Vagina (tissue), 2 donors: ENCODE measurements at places on chromosomes 16 and 17. TPM values are rescaled to one million over a fixed set of nuclear protein-coding genes. Genes with fewer than 3 reads are reported as not detected.

Gene TEDC2
- 2.5 TPM for total RNA-seq

DNA sequence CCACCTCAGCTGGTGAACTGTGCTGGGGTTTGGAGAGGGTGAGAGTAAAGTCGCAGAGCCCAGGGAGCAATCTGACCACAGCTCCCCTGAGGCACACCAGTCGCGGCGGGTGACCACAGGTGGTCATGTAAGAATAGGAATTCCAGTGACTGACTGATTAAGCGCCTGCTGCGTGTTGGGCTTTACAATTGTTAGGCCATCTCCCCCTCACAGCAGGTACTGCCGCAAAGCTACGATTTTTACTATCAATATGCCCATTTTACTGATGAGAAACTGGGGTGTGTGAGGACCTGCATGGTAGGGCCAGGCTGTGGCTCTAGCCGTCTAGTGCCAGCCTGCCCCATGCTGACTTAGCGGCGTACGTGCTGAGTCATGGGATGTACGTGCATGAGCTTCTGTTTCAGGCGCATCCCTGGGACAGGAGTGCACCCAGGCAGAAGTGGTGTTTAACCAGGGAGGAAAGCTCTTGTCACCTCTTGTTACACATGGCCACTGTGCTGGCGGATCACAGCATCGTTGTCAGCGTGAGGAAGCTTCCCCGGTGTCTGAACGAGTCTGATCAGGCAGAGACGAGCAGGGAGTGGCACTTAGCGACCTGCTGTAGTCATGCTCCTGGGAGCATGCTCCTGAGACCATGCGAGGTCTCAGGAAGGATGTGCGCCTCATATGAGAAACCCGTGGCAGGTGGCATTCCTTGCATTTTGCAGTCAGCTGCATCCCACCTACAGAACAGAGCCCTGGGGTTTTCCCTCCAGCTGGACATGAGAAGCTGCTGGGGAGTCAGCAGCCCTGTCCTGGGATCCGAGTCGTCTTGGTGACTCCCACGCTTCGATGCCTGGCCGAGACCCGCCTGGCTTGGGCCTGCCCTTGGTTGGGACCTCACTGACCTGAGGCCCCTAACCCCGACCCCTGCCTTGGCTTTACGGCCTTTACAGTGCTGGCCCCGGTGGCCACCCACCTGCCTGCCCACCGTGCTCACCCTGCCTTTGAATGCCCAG lies 163.7 kb upstream of the CHMP6 start:
- no peak for DNase-seq

DNA sequence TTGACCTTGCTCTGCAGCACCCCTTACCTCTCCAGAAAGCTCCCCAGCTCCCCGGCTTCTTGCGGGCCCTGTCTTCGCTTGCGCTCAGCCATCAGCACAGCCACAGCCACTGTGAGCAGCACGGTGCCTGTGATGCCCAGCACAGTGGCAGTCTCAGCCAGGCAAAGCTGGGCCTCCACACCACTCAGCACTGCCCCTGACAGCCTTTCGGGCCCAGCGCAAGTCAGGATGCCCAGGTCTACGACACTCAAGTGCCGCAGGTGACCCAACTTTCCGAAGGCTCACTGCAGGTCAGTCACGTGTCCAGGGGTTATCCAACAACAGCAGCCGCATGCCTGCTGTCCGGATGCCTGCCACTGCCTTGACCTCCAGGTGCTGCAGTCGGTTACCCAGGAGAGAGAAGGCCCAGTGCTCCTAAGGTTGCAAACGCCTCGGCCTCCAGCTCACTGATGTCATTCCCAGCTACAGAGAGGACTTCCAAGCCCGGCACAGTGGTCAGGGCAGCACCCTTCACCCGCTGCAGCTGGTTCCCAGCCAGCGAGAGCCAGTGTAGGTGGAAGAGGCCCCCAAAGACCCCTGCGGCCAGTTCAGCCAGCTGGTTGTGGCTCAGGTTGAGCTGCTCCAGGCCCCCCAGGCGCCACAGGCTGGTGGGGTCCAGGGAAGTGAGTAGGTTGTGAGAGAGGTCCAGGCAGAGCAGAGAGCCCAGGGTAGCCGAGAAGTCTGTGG lies 8.9 kb upstream of the TMEM101 start:
- no peak for DNase-seq

DNA sequence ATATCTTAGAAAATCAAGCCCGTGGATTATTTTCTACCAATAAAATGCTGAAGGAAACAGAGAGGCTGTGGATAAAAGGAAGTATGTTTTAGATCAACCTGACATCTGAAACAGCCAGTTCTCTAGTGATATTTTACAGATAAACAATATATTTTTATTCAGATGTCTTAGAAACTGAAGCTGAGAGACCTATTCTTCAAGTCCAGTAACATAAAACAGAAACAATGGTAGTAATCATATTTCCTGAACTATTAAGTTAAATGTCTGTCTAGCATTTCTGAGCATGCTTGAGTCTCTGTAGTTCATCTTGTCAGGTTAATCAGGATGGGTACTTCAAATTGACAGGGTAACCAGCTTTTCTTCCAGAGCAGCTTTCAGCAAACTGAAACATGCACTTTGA lies 449.6 kb upstream of the TOM1L1 start:
- DNase-seq = no peak

DNA sequence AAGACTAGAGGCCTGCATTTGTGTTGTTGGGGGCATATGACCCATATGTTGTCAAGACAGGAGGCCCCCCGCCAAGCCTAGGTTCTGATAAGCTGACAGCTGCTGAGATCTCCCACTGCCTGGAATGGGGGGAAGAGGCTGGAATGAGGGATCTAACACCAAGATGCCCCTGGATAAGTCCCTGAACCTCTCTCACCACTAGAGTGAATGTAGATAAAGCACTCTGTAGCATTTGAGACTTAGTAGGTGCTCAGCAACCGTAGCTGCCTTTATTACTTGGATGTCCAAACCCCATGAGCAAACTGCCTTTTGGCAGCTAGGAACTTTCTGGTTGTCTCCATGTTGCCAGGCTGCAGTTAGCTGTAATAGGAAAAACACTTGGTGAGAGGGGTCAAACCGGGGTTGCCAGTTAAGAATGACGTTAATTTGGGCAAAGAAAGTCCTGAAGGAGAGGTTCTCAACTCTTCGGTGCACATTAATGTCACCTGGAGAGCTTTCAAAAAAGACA lies 4.4 kb upstream of the RASL10B start:
- no peak for DNase-seq

GRCh38 chr16:48498769-48499631 lies 111.0 kb downstream of the N4BP1 start:
- DNase-seq = no peak

- DNase-seq = no peak
Observed at GRCh38 chr17:62919388-62919787, 46.6 kb upstream of the TANC2 start.

Gene NPTX1
- 0.49 TPM for total RNA-seq

- no peak for DNase-seq
Observed at GRCh38 chr16:11306997-11307638, 26.0 kb upstream of the PRM1 start.

- DNase-seq = no peak
Observed at GRCh38 chr16:67860589-67861398, 12.1 kb upstream of the EDC4 start.

Gene BRIP1
- total RNA-seq = 0.98 TPM

- DNase-seq = no peak
Observed at GRCh38 chr16:58105631-58106030, 23.6 kb downstream of the CFAP20 start.

DNA sequence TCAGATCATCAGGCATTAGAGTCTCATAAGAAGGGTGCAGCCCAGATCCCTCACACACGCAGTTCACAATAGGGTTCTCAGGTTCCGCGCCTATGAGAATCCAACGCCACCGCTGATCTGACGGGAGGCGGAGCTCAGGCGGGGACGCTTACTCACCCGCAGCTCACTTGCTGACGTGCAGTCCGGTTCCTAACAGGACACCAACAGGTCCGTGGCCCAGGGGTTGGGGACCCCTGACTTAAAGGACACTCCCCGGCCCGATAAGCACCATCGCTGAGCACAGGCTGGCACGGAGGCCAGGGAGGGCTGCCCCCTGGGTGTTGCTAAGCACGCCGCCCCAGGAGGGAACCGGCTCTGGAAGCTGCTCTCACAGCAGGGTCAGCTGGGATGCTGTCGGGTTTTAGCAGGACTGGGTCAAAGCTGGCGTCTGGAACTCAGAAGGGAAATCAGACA lies 30.1 kb upstream of the BAHCC1 start:
- no peak for DNase-seq

Gene TAT
- total RNA-seq = not detected

DNA sequence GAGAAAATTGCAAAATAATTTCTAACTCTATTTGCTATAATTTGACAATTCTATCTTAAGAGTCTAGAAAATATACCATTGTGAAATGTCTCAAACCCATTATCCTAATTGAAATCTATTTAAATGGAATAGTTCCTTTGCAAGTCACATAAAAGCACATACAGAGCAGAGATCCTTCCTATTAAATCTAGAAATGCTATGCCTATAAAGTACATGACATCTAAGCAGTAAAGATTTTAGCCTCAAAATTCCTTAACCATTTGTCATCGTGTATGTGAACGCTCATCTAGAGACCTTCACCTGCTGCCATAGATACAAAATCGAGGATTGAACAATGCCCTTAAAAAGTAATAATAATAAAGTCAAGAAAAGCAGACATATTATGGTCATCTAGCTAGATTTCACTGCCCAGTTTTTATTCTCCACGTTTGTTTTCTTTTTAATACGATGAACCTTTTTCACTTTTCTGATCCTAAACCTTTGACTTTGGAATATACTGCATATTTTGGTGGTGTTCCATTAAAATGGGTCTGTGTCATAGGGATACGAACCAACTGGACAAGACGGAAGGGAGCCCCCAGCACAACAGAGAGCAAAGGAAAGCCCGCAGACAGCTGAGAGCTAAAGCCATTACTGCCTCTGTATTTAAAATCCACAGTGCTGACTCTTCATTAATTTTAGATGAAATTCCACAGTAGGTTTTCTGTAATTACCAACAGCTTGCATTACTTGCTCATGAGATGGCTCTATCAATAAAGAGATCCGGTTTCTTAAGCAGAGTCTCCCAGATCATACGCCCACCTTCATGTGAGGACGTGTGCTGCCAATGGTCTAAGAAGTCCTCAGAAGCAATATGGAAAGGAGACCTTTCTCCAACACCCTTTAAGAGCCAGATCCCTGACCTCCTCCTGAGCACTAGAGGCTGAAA lies 17.6 kb downstream of the TEX2 start:
- no peak for DNase-seq

GRCh38 chr16:30666681-30667080 lies 8.4 kb downstream of the FBRS start:
- DNase-seq = no peak

Gene CHTF18
- total RNA-seq = 4.9 TPM

Gene MYOCD
- 26.5 TPM for total RNA-seq

- no peak for DNase-seq
Observed at GRCh38 chr16:68416057-68417046, 32.0 kb downstream of the SMPD3 start.

DNA sequence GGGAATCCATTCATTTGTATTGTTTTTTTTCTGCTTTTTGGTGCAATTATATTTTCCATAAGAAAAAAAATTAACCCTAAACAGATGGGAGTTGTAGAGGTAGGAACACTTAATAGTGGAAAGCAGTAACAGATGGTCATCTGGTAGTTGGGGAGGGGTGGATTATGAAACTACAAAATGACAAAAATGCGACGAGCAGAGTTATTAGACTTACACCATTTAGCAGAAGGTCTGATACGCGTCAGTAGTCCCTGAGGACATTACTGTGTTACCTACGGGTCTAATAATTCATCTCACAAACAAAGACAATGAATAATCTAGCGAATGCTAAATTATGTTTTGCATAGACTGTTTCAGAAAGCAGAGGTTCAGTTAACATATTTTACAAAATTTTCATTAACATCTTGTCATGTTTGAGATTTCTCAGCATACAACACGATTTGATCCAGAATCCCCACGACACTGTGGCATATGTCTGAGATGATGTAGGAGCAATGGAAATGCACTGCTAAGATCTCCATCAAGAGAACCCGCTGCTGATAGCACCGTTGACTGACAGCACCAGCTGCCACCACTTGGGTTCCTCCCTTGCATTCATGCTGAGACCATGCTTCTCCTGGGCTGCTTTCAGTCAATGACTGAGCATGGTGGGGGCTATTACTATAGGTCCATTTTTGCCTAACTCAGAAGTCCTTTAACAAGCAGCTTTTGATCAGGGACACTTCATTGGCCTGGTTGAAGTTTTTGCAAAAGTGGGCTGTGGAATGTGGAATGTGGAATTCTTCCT lies 182.2 kb upstream of the CPHXL start:
- no peak for DNase-seq

DNA sequence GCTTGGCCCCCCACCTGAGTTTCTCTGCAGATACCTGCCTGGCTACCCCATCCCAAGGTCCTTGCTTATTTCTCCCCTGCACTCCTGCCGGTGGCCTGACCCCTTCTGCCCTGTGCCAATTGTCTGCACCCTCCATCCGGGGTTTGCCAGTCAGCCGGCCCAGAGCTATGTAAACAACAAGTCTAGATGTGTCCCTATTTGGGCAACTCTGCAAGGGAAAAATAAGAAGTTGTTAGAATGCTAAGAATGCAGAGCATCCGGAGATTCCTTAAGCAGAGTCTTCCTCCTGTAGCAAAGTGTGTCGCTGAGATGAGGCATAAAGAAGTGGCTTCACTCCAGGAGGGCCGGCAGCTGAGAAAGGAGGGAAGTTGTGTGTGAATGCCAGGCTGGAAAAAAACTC lies 46.6 kb downstream of the RGS9 start:
- no peak for DNase-seq

GRCh38 chr16:49491771-49492761 lies 118.5 kb downstream of the C16orf78 start:
- no peak for DNase-seq

- DNase-seq = no peak
Observed at GRCh38 chr16:73206151-73206707, 158.3 kb upstream of the ZFHX3 start.

Gene FNDC8
- not detected for total RNA-seq

Gene MT1M
- total RNA-seq = 63.3 TPM

Gene ALOX15B
- 28.7 TPM for total RNA-seq

DNA sequence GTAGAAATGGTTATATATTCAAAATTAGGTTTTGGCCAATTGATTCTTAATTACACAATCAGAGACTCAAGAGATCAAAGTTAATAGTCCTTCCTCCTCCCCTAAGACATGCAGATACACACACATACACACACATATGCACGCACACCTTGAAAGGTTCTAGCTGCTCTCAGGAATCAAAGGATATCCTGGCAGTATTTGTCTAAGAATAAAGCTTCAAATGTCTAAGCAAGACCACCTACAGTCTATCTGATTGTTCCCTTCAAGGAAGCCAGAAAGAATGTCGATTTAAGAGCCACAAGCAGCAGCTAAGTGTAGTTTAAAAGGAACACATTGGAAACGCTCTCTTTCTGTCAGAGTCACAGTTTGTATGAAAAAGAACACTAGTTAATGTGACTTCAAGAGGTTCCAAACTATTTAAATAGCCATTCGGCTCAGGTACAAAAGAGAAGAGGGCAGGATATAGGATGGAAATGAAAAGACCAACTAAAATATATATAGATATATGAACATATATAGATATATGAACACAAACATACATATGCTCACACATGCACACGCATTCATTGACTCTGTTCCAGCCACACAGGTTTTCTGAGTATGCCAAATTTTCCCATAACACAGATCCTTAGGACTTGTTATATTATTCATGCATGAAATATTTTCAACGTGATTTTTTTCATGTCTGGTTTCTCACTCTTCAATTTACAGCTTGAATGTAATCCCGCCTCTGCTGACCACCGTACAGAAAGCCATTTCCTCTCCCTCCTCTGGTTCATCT lies 79.0 kb downstream of the CDH8 start:
- no peak for DNase-seq

Gene MYL4
- not detected for total RNA-seq

Gene RND2
- 1.5 TPM for total RNA-seq
